Activated naive CD8-positive, alpha-beta T cell treated with anti-CD3 and anti-CD28 coated beads for 36 hours (primary cell): ENCODE measurements at places on chromosomes 16 and 17.

DNA sequence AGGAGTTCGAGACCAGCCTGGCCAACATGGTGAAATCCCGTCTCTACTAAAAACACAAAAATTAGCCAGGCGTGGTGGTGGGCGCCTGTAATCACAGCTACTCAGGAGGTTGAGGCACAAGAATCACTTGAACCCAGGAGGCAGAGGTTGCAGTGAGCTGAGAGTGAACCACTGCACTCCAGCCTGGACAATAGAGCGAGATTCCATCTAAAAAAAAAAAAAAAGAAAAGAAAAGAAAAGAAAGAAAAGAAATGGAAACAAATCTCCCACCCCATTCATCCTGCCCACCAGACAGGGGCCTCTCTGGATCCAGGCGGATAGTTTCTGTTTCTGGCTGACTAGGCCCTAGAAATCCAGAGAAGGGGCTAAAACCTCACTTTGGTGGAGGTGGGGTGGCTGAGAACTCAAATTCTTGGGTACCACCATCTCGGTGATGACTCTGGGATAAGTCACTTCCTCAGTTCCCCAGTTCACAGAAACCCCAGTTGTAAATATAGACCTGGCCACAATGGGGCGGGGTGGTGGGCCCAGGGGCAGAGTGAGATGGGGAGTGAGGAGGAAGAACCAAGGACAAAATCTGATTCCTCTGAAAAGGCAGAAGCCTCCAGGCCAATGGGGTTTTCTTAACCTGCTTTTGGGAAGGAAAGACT, 22.2 kb downstream of the SOCS1 start:
- DNase-seq: peak; percentile 81

DNA sequence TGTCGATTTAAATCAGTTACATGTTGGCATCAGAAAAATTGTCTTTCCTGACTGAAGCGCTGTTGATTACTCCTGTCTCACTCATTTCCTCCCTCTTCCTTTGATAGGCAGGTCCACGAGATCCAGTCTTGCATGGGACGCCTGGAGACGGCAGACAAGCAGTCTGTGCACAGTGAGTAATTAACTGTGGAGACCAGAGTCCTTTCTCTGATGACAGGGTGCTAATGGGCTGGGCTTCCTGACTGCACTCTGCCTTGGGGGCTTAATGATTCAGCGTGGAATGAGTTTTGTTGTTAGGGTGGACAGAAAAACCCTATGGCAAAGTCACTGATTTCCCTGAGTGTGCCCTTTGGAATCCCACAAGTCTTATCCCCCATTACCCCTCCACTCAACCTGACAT, 6.5 kb downstream of the GOSR2 start:
- no peak for DNase-seq

DNA sequence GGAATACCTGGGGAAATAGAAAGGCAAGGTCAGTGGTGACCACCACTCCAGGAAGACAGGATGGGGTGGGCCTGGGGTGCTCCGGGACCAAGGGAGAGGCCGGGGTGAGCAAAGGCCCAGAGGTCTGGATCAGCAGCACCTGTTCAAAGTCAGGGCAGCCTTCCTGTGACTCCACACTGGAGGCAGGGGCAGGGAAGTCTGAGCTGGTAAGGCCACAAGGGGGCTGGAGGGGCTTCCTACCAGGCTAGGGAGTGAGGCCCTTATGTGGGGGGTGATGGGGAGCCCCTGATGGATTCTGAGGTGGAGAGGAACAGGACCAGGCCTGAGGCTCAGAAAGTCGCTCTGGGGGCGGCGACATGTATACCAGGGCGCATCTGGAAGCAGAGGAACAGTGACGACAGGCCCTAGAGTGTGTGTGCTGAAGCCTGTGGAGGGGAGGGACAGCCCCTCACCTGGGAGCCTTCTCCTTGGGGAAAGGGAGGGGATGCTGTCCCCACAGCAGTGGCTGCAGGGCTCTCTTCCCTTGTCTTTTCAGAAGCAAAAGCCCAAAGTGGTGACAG, 3.7 kb downstream of the C16orf78 start:
- no peak for DNase-seq

DNA sequence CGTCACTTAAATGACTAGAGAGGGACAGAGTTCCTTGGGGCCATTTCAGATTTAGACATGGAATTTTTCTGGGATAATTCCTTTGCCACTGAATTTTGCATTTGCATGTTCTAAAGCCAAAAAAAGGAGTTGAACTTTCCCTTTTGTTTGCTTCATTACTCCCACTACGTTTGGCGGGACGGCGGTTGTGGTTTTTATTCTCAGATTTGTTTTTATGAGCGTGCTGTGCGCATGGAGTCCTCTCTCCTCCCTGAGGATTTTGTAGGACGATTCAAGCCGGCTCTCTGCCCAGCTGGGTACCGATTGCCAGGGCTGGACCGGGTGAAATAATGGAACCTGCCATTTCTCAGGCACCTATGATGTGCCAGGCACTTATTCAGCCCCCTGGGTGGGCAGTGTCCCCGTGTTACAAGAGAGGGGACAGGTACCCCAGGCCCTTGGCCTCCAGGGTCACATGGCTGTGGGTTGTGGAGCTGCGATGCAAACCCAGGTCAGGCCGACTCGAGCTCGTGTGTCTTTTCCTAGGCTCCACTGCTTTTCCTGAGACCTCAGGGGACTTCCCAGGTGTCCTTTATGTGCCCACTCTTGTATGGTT, 18.8 kb downstream of the CMIP start:
- no peak for DNase-seq

GRCh38 chr17:49117587-49118230, 14.9 kb upstream of the B4GALNT2 start:
- DNase-seq: no peak

- DNase-seq: no peak
Observed at GRCh38 chr16:26134588-26134987, 442.8 kb downstream of the HS3ST4 start.

DNA sequence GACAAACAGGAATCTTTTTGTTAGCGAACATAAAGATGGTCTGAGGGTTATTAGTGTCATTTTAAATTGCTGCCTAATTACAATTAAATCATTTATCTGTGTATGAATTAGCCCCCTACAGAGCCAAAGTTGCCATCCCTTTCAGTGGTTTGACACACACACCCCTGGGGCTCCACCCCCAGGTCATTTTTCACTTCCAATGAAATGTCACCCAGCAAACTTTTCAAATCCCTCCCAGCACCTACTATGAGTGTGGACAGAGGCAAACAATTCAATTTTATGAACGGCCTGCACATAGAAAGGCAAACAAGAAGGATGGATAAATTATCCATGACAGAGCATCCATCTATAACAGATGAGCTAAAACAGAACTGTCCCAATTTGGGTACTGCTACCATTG, 2.4 kb downstream of the MYH10 start:
- no peak for DNase-seq

DNA sequence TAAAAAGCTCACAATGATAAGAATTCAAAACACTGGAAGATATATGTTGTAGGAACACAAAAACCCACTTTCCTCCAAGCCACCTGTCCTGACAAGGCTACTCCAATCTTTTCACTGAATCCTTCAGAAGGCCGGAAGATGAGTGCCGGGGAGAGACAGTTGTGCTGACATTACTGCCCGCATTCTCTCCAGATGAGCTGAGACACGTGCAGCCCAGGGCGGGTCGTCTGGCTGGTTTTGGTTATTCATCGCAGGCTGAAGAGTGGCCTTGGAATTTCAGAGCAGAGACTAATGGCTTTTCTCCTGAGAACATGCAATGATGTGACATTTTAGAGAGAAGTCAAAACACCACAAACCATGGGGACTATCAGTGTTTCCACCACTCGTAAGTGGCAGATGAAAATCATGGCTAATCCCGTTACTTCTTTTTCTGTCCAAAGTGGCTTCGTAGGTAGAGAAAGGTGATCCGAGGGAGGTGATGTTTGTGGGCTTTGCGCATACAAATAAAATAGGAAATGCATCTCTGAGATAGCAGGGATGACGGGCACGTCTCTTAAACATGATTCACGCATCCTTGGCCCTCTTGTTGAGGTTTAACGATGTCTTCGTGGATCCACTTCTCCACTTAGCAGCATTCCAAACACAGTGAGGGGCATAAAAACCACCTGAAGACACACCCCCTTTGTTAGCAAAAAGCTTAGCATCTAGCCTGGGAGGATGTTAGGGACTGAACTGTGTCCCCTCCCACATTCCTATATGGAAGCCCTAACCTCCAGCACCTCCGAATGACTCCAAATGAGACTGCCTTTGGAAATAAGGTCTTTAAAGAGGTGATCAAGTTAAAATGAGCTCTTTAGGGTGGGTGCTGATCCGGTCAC, 134.0 kb downstream of the IRX3 start:
- no peak for DNase-seq

- no peak for DNase-seq
Observed at GRCh38 chr16:57123216-57123973, 31.0 kb downstream of the CPNE2 start.

DNA sequence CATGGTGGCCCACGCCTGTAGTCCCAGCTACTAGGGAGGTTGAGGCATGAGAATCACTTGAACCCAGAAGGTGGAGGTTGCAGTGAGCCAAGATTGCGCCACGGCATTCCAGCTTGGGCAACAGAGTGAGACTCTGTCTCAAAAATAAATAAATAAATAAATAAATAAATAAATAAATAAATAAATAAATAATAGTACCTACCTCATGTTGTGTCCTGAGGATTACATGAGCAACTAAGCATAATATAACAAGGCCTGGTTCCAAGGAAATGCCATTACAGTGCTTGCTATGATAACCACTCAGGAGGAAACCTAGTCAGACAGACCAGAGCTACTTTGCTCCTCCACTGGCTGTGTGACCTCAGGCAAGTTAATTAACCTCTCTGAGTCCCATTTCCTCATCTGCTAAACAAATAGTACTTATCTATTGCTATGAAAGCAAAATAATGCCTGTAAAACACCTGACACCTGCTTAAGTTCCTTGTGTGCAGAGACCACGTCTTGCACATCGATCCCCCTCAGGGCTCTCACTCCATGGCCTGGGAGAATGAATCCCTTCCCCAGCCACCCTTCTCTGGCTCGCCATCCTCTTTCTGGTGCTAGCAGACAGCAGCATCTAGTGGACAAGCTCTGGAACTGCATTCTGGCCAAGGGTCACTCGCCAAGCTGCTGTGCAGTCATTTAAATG, 7.5 kb downstream of the EPOP start:
- peak; percentile 58 for DNase-seq

DNA sequence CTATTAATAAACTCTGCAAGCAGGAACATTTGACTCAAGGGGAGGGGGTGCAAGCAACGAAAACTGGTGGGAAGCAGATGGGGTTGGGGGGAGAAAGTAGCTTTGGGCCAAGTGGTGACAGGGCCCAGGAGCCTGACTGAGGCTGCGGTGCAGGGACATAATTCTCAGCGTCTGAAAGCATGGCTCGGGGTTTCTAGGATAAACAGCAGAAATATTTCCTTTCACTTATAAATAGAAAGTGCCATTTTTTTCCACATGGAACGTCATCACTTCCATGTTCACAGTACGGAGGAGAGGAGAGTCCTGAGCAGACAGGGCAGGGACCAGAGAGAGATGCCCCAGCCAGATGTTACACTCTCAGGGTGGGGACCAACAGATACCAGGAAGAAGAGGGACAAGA, 197.1 kb downstream of the ZFHX3 start:
- no peak for DNase-seq

DNA sequence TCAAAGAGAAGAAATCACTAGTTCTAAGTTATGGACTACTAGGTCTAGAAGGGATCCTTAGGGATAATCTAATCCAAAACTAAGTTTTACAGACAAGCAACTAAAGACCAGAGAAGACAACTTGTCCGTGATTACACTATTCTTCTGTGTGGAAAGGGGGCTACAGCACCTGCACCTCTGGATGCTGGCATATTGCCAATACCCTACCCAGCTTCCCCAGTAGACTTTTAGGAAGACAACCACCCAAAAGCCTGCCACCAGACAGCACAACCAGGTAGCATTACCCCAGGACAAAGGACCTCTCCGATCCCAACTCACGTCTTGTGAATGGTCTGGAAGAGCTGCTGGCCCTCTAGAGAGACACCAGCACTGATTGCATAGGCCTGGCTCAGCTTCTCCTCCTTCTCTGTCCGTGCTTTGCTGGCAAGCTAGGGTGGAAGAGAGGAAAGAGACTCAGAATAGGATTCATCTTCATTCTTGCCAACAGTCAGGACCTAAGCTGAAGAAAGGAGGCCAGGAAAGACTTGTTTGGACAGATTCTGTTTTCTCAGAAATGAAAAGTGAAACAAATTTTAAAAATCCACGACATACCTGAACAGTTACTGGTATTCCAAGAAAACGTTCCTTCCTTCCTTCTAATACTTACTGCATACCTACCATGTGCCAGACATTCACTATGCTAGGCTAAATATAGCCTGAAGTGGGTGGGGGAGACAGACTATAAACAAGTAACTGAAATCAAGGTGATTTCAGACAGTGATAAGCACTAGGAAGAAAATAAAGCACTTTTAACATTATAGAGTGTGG, 25.3 kb upstream of the TMEM101 start:
- DNase-seq: no peak

DNA sequence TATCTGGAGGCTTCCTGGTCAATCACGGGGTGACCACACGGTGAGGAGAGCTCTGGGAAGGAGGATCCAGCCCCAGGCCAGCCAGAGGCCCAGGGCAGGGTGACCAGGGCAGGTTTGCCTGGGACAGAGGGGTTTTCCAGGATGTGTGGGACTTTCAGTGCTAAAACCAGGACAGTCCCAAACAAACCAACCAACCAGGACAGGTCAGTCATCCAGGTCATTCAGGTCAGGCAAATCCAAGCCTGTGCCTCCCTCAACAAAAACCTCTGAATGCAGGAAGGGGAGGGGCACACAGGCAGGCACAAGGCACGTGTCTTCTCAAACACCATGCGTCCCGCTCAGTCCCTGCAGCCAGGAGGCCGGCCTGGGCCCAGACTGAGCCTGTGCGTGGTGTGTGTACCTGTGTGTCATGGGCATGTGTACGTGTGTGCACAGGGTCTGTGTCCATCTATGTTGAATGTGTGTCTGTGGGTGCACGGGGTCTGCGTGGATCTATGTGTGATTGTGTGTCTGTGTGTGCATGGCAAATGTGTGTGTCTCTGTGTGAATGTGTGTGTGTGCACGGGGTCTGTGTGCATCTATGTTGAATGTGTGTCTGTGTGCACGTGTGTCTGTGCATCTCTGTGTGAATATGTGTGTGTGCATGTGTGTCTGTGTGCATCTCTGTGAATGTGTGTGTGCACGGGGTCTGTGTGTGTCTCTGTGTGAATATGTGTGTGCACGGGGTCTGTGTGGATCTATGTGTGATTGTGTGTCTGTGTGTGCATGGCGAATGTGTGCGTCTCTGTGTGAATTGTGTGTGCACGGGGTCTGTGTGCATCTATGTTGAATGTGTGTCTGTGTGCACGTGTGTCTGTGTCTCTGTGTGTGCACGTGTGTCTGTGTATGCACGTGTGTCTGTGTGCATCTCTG, 78.9 kb downstream of the RTN4RL1 start:
- DNase-seq: no peak

- DNase-seq: no peak
Observed at GRCh38 chr16:8631373-8631772, 9.9 kb downstream of the METTL22 start.

DNA sequence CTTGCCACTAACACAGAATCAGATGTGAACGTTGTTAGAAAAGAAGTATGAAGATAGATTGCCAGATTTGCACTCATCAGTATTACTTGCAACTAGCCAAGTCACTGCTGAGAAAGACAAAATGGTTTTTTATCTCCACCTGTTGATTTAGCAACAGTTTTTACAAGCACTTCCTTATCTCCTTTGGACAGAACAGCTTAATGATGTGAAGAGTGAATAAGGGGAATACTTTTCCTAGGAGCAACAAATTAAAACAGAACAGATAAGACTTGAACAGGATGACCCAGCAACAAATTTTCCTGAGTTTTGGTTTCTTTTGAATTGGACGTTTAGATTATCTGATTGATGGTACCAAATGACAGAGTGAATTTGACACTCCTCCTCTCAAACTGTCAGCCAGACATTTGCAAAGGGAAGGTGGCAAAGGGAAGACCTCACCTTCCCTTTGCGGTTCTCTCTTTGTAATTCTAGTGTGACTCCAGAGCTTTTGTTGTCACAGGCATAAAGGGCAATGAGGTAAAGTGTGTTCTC, 130.6 kb downstream of the NLK start:
- DNase-seq: no peak
